ENCODE measurements at places on chromosomes 3 and 15. TPM values are rescaled to one million over a fixed set of nuclear protein-coding genes. Genes with fewer than 3 reads are reported as not detected.

DNA sequence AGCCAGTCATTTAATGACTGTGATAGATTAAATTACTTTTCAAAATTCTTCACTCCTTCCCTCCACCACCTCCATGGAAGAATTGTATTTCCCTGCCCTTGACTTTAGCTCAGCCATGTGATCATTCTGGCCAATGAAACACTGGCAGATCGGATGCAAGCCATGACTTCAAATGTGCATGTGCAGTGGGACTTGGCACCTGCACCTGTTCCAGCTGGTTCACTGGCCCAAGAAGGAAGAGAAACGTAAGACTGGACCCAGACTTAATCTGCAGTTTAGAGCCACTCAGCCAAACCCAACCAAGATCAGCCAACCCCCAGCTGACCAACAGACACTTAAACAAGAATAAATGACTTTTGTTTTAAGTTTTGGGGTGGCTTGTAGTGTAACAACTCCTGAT is 11.8 kb downstream of the DPH3 start:
- H3K4me1 ChIP-seq: peaks cover 12% of the 10 kb centered on the region
- no peaks in the 10 kb centered on the region for H3K27me3 ChIP-seq
- DNase-seq: no peak
- no peak overlapping the region for H3K4me3 ChIP-seq

DNA sequence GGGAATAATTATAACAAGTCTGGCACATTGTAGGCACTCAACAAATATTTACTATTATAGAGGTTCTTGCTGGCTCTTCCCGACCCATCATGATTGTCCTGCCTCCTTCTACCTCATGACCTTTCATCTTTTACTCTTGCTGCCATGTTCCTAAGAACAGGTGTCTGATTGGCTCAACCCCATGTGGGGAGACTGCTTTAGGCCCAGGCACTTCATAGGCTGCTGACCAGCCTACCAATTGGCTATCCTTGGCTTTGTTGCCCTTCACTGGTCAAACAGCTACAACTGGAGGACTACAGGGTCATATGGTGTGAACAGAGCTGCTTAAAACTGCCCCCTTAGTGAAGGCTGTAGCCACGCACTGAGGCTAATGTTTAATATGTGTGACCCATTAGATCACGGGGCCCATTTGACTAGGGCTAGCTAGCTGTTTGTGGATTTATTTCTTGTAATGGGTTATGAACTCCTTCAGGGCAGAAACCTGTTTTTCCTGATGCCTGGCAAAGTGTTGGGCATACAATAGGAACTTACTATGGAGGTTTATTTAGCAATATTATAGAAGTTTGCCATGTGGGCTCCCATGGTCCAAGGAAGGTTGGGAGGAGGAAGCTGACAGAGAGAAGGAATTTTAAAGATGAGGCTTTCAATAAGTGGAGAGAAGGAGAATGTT is 239.9 kb upstream of the TBC1D5 start:
- H3K27ac ChIP-seq: no peak overlapping the region
- H3K27me3 ChIP-seq: 0 out of 2 replicates have a peak, but pooled peaks cover 1% of the 10 kb centered on the region
- peaks cover 19% of the 10 kb centered on the region for H3K4me1 ChIP-seq

Gene HYAL1
- total RNA-seq: 0.34 TPM

DNA sequence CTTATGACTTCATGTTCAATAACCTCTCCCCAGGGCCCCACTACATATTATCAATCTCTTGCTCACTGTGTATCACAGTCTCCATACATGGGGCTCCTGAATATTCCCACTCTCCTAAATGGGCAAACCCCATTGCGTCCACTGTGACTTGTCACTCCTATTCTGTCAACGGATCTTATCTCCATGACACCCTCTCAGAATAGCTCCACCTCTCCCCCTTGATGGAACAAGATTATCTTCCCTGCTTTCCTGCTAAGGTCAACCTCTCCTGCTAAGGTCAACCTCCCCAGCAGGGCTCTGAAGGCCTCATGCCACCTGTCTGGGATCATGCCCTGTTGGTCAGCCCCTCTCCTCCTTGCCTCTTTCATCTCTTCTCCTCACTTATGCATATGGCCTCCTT is 1.8 kb downstream of the CLDN18 start:
- H3K27ac ChIP-seq: no peak overlapping the region
- no peak overlapping the region for H3K4me3 ChIP-seq
- DNase-seq: no peak
- H3K27me3 ChIP-seq: no peaks in the 10 kb centered on the region

Gene SEMA5B
- total RNA-seq: not detected

- peaks cover 11% of the 10 kb centered on the region for H3K27me3 ChIP-seq
- H3K4me3 ChIP-seq: no peak overlapping the region
- H3K27ac ChIP-seq: peak overlapping the region; percentile 56
Measured at GRCh38 chr3:123724306-123724705, 139.5 kb upstream of the HACD2 start.

Gene CADM2
- total RNA-seq: not detected

DNA sequence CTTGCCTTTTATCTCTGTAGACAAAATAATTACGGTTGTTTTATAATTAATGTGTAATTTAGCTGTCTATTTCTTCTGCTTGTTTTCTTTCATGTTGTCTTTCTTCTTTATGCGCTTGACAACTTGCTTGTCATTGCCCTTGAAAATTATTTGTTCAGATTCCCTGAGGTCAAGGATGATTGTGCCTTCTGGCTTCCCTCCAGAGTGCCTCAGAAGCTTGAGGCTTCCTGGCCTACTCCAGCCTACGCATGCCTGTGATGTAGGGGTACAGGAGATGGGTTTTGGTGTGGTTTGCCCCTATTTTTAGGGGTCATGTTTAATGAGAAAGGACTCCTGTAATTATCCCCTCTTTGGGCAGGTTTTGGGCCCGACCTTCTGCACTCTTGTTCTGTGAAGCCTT is 231.5 kb downstream of the SV2B start:
- H3K4me1 ChIP-seq: no peaks in the 10 kb centered on the region
- no peaks in the 10 kb centered on the region for H3K36me3 ChIP-seq
- no peak for DNase-seq
- H3K27ac ChIP-seq: no peak overlapping the region

Gene MORC1
- total RNA-seq: not detected

- no peak overlapping the region for H3K27ac ChIP-seq
- H3K36me3 ChIP-seq: peaks cover 18% of the 10 kb centered on the region
- H3K4me1 ChIP-seq: peaks cover 80% of the 10 kb centered on the region
- no peak overlapping the region for H3K4me3 ChIP-seq
- no peaks in the 10 kb centered on the region for H3K27me3 ChIP-seq
- no peak for DNase-seq
Measured at GRCh38 chr3:33318710-33319380, 41.6 kb downstream of the FBXL2 start.

- peaks cover 4% of the 10 kb centered on the region for H3K36me3 ChIP-seq
- H3K4me1 ChIP-seq: peaks cover 34% of the 10 kb centered on the region
- no peak overlapping the region for H3K4me3 ChIP-seq
- no peak overlapping the region for H3K27ac ChIP-seq
- no peak for DNase-seq
Measured at GRCh38 chr3:61824553-61825135, 263.3 kb downstream of the PTPRG start.

Gene FRMD5
- total RNA-seq: 0.67 TPM

GRCh38 chr3:186464424-186465093 is 79.6 kb downstream of the CRYGS start:
- H3K27me3 ChIP-seq: peaks cover 25% of the 10 kb centered on the region
- no peaks in the 10 kb centered on the region for H3K36me3 ChIP-seq
- no peak for DNase-seq
- no peak overlapping the region for H3K4me3 ChIP-seq
- peaks cover 7% of the 10 kb centered on the region for H3K4me1 ChIP-seq

DNA sequence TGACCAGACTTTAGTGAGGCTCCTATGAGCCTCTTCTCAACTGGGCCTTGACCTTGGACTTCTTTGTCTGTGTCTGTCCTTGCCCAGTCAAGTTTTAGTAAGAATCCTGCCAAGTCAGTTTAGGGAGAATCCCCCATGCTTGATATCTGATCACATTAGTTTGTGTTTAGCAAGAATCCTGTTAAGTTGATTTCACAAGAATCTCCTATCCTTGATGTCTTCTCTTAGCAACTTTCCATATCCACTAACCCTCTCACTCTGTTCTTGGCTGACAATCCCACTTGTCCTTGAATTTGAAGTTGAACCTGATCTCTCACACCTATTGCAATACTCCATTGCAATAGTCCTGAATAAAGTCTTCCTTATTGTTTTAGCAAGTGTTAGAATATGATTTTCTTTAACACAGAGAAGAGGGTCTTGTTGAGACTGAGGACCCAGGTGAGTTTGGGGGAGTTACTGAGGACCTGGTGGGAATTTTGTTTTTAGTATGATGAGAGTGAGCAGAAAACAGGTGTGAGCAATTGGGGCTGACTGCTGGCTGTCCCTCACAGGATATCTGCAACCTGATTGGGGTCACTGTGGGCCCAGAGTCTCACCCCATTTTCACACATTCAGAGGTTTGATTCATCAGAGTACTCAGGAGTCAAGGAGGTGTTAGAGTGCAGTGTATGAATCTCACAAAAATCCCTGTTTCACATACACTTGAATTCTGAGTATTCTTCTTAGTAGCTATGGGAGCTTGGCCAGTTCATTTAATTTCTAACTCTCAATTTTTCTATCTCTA is 39.9 kb upstream of the TNFAIP8L3 start:
- peaks cover 30% of the 10 kb centered on the region for H3K4me1 ChIP-seq
- H3K36me3 ChIP-seq: no peaks in the 10 kb centered on the region
- no peak for DNase-seq
- H3K27ac ChIP-seq: no peak overlapping the region

All from HFFc6 (cell line).